ENCODE measurements at places on chromosomes 3 and 15.

- DNase-seq = no peak
Measured at GRCh38 chr3:98449606-98450193, 13.3 kb upstream of the OR5K1 start.

DNA sequence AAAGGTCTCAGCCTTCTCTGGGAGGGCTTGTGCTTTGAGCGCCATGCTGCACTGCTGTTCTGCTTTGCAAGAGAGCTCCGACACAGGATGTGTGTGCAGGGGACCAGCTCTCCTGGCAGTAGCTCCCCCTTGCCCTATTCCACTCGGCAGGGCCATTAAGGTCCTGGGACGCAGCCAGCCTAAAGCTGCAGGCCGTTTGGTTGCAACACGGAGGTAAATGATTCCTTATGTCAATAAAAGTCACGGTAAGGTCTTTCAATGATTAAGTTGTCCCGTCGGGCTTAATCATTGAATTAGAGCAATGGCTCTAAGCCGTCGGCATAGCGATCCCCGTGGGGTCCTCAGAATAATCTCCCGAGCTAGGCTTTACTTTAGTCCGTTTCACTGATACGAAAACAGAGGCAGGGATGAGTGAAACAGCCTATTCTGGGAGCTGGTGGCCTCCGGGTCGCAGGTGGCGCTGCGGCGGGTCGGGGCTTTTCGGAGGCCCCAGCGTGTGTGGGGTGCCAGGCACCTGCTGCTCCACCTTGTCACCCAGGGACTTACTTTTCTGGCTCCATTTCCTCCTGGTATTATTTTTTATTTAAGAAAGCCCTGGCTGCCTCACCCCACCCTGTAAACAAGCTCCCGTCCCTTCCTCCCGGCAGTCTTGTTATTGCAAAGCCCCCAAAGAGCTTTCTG is 525.2 kb downstream of the OCA2 start:
- no peak for DNase-seq

GRCh38 chr3:70857916-70858315 is 545.5 kb upstream of the MDFIC2 start:
- no peak for DNase-seq

DNA sequence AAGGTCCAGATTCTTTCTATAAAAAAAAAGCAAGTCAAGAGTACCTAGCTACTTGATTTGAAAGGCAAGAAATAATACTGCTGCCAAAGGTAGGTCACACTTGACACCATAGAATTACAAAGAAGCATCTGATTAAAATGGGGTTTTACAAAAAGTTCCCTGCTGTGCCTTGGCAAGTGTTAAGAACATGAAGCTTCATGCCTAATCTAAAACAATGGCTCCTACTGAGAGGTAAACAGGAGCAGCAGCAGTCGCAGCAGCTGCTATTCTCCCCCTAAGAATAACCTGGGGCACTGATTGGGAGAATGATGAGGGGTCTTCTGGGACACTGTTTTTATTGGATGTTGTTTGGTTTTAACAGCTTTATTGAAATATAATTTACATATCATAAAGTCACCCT is 14.1 kb downstream of the UBP1 start:
- DNase-seq = no peak

- no peak for DNase-seq
Measured at GRCh38 chr15:55267401-55268175, 22.0 kb downstream of the RAB27A start.

- no peak for DNase-seq
Measured at GRCh38 chr3:123379041-123379830, 69.7 kb downstream of the ADCY5 start.

- no peak for DNase-seq
Measured at GRCh38 chr15:41884458-41884857, 9.4 kb downstream of the SPTBN5 start.

DNA sequence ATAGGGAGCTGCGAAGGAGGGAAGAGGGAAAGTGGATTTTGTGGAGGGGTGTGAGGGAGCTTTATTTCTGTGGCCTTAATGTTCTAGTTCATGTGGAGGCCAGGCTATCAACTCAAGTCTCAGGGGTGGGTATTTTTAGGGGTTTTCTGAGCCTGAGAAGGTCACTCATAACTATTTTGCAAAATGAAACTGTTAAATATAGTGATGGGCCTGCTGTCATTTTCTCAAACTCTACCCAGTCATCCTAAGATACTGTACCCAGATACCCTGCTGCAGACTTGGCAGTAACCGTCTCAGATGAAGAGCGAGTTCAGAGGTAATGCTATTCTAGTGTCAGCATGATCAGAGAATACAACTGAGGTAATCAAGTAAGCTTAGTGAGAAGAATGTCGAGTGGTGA is 545.0 kb upstream of the TBL1XR1 start:
- DNase-seq = no peak

- no peak for DNase-seq
Measured at GRCh38 chr3:4449043-4449805, 17.8 kb downstream of the SUMF1 start.

- no peak for DNase-seq
Measured at GRCh38 chr3:32778389-32778788, 39.4 kb upstream of the TRIM71 start.

DNA sequence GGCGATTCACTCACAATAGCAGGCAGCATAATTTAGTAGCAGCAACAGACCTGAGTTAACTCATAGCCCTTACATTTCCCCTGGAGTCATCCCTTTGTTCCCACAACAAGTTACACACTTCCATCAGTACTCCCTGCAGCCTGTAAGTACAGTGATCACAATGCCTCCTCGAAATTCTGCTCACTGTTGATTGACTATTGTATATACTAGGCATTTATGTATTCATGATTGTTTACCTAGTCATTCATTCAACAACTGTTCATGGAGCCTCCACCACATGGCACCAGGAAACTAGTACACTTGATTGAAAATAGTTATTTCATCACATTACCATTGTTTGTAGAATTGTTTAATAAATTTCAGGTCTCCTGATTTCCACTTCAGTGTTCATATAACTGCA is 71.4 kb upstream of the P3H2 start:
- no peak for DNase-seq

GRCh38 chr15:34018021-34018645 is 20.9 kb downstream of the AVEN start:
- no peak for DNase-seq

GRCh38 chr3:137866933-137867332 is 102.8 kb downstream of the SOX14 start:
- DNase-seq = no peak

DNA sequence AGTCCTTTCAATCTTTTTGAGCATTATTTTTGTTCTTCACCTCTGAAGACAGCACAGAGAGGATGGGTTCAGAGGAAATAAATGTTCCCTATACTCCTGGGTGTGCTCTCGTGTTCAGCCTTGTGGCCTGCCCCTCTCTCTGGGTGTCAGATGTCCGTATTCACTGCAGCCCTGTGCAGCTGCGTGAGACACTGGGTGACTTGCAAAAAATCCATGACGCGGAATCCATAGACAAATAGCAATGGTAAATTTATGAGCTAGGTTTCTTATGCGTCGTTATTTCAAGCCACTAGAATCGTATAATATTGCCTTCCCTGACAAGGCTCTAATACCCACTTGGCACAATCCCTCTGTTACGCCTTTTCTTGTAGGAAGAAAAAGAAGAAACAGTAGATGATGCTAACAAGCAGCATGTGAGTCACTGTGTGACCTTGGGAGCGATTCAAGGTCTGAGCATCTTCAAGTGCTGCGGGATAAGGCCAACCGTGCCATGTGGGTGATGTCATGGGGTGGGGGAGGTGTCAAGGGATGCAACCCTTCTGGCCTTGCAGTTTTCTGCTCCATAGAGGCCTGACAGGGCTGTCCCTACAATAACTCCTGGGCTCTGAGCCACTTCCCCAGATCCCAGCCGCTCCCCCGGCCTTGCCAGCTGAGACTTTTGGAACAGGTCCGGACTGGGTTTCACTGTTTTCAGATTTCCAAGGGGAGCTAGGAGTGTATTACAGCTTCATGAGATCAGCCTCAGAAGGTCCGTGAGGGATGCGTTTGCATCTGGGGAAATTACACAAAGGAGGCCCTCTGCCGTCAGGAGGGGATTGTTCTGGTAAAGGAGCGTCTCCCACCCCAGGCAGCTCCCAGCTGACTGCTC is 47.6 kb upstream of the POMGNT2 start:
- DNase-seq = no peak

DNA sequence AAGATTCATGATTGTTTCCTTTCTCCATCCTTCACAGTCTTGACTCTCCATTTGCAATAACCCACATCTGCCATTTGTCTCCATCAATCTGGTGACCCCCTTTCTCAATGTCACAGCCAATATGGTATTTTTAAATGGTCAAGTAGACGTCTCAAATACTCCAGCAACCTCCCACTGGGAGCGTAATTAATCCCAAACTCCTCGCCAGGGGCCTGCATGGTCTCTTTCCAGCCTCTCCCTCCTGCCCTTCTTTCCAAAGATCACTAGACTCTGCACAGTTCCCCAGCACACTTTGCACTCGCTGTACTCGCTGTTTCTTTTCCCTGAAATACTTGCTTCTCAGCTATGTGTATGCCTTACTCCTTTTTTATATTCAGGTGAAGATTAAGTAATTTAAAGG is 115.3 kb downstream of the PLCH1 start:
- no peak for DNase-seq

- DNase-seq = peak; percentile 54
Measured at GRCh38 chr15:67065531-67066005, at the start of gene SMAD3. SMAD3 (plus strand) TSS chr15:67065602; CDS start chr15:67066155, 553 bp downstream.

- DNase-seq = no peak
Measured at GRCh38 chr15:78944202-78944625, 632 bp downstream of the CTSH start.

- DNase-seq = no peak
Measured at GRCh38 chr3:171490901-171491300, 30.7 kb upstream of the TNIK start.

DNA sequence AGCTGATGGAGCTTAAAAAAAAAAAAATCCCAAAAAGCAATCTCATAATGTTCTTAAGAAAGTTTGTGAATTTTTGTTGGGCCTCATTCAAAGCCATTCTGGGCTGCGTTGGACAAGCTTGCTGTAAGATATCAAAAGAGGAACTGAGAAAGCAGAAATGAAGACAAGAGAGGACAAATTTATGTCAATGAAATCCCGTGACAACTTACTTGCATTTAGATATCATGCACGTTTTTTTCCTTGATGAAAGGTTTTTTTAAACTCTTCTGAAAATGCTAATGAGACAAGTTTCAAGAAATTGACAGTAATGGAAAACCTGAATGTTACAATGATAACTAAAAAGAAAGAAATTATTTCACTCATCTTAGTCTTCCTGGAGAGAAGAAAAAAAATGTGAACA is 662.9 kb downstream of the SQOR start:
- no peak for DNase-seq

DNA sequence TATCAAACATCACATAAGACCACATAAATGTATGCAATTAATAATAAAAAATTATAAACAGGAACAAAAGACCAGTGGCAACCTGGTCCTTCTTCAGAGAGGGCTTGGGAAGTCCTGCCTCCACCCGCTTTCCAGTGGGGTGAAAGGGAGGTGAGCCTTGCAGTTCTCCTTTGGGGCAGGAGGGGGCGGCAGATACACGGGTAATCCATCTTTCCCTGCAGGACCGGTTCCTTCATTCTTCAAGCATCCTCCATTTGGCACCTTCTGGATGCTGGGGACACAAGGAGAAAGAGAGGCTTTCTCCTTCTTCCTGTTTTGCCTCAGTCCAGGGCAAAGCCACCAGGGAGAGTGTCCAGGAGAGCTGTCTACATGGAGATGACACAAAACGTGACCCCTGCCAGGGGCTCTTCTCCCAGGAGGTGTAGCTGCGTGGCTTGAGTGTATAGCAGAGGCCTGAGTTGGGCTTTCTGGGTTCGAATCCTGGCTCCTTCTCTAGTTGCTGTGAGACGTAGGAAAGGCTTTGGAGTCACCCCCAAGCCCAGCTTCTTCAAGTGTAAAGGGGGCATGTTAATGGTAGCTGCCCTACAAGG is 23.2 kb downstream of the RPLP1 start:
- peak; percentile 28 for DNase-seq

GRCh38 chr3:114362815-114363214 is 69.0 kb downstream of the TIGIT start:
- no peak for DNase-seq

- DNase-seq = no peak
Measured at GRCh38 chr3:39149059-39149455, 4.3 kb downstream of the CSRNP1 start.

DNA sequence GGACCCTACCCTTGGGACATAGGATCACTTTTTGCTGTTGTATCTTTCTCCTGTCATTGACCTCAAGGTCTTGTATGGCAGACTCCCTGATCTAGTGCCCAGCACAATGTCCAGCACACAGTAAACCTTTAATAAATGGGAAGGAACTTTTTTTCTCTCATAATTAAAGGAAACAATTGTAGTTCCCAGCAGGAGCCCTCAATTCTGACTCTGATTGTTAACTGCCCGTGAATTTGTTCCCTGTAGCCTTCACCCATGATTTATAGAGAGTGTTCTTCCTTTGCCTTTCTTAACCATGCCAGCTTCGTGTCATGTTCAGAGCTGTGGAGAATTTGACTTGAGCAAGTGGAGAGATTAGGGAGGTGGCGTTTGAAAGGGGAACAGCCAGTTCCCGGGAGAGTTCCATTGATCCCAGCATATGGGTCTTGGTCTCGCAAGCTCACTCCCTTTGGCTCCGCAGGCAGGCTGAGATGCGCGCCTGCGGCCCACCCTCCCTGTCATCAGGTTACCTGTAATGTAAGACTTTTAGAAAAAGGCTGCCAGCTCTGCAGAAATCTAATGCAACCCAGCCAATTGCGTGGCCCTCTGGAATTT is 182.6 kb downstream of the TP63 start:
- DNase-seq = no peak

- DNase-seq = no peak
Measured at GRCh38 chr3:159711560-159712333, 276.9 kb upstream of the IL12A start.

DNA sequence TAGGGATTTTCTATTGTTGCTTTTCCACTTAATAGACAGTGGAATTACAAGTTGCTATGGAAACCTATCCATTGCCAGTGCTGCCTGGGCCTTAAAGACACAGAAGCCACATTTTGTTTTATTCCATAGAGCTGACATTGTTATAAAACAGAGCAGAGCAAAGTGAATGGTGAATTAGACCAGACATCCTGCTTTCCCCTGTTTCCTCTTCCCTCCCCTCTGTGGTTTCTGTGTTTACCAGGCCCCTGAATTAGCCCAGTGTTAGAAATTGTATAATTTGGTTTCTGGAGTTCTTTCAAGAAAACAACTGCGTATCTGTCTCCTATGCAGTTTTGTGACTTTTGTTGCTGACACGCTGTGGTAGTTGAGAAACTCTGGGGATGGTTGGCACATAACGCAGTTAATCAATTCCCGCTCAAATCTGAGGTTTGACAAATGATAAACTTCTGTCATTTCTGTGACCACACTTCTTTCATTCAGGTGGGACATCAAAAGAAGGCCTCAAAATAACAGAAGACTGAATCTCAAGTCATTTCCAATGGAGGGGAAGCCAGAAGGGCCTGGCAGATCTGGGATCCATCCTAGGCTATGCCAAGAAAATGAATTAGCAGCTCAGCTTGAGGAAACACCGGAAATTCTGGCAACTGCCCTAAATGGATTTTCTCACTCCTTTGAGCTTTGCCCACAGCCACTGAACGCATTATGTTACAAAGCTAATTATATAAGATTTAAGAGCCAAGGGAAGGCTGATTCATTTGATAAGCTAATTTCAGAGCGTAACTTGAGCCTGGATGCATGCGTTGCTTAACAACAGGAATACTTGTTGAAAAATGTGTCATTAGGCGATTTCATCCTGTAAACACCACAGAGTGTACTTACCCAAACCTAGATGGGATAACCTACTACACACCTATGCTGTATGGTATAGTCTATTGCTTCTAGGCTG is 46.9 kb downstream of the NR1D2 start:
- peak; percentile 36 for DNase-seq

- DNase-seq = no peak
Measured at GRCh38 chr15:70762469-70763119, 764 bp downstream of the UACA start.

GRCh38 chr15:76787273-76787672 is 117.9 kb downstream of the SCAPER start:
- DNase-seq = no peak

Measured in NCI-H1048 (cell line).